ENCODE measurements at places on chromosomes 7 and 10. TPM values are rescaled to one million over a fixed set of nuclear protein-coding genes. Genes with fewer than 3 reads are reported as not detected.

Gene PTN
- 35.4 TPM for total RNA-seq

Gene SRGN
- 25.8 TPM for total RNA-seq

Gene C7orf57
- total RNA-seq: not detected

Gene ADD3
- 350 TPM for total RNA-seq

Gene BRAT1
- 31.4 TPM for total RNA-seq

Gene OR2A42
- not detected for total RNA-seq

Gene STEAP2
- 37.7 TPM for total RNA-seq

Gene HEPACAM2
- not detected for total RNA-seq

Gene HOXA4
- 0.66 TPM for total RNA-seq

Gene NUTM2E
- not detected for total RNA-seq

Gene SLC39A12
- total RNA-seq: not detected

Gene OR2A14
- total RNA-seq: not detected

Gene ADAM22
- 1.0 TPM for total RNA-seq

Gene GPRIN2
- total RNA-seq: not detected

Gene CLRN3
- total RNA-seq: not detected

Gene FAM24A
- total RNA-seq: not detected

Gene SNCG
- total RNA-seq: 8.8 TPM

Gene ATRNL1
- total RNA-seq: 0.66 TPM

Gene TPST1
- 154 TPM for total RNA-seq

Gene NXPH1
- total RNA-seq: not detected

Gene GRM8
- total RNA-seq: not detected

Gene FKBP6
- total RNA-seq: not detected

Gene AUTS2
- total RNA-seq: 5.1 TPM

Gene OGDH
- total RNA-seq: 79.6 TPM

Gene EXOC4
- total RNA-seq: 187 TPM

Gene CDH23
- total RNA-seq: 0.17 TPM

Gene BAIAP2L1
- total RNA-seq: 1.3 TPM

Gene RPP38
- total RNA-seq: 15.1 TPM

Gene HERC4
- total RNA-seq: 119 TPM

Gene VSTM4
- 8.7 TPM for total RNA-seq

Gene UCN3
- not detected for total RNA-seq

Gene HGF
- 80.7 TPM for total RNA-seq

Gene PPP1R9A
- 1.7 TPM for total RNA-seq

Gene ARHGAP19
- 3.5 TPM for total RNA-seq

Gene RHOBTB1
- total RNA-seq: 16.0 TPM

Gene GSTO2
- 3.8 TPM for total RNA-seq

Gene NT5C3A
- total RNA-seq: 21.1 TPM

All from smooth muscle cell of trachea (primary cell).